ENCODE measurements at places on chromosomes 1 and 21. TPM values are rescaled to one million over a fixed set of nuclear protein-coding genes. Genes with fewer than 3 reads are reported as not detected.
A peak's percentile ranks its signal among the peaks of the same experiment; 100 is the strongest.

Gene F5
- total RNA-seq, result 50.8 TPM

Gene FCGR1A
- not detected for total RNA-seq

Gene ADAR
- 289 TPM for total RNA-seq

Gene OR2T33
- total RNA-seq, result not detected

Gene SRGAP2C
- total RNA-seq, result 26.4 TPM

GRCh38 chr1:110605901-110606656 lies at the start of gene KCNA2:
Gene KCNA2, minus strand, starts transcription at chr1:110606358. Its CDS starts 1,576 bp downstream, at chr1:110604782.
- no peaks in the 10 kb centered on the region for H3K36me3 ChIP-seq
- H3K4me1 ChIP-seq, result peaks cover 17% of the 10 kb centered on the region
- peaks cover 44% of the 10 kb centered on the region for H3K27me3 ChIP-seq
- peak within 1 kb of the TSS; percentile 74 for H3K4me3 ChIP-seq

DNA sequence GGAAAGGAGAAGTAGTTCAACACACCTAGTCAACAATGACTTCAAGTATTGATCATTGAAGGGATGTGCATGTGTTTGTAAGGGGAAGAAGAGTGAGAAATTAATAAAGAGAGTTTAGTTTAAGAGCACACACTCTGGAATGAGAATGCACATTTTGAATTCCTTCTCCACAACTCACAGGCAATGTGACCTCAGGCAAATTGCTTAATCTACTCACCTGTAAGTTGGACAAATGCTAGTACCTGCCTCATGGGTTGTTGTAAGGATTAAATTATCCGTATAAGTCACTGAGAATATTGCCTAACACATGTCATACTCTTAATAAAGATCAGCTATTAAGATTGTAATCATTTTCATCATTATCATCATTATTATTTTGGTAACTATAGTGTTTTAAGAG lies 204.0 kb upstream of the NFIA start:
- peaks cover 7% of the 10 kb centered on the region for H3K27me3 ChIP-seq
- no peak overlapping the region for H3K27ac ChIP-seq
- no peak for DNase-seq
- no peak overlapping the region for H3K4me3 ChIP-seq
- H3K36me3 ChIP-seq, result no peaks in the 10 kb centered on the region

- peak overlapping the region; percentile 68 for H3K27ac ChIP-seq
- peaks cover 7% of the 10 kb centered on the region for H3K36me3 ChIP-seq
- peaks cover 22% of the 10 kb centered on the region for H3K27me3 ChIP-seq
- peaks cover 62% of the 10 kb centered on the region for H3K4me1 ChIP-seq
- peak overlapping the region; percentile 76 for H3K4me3 ChIP-seq
These were observed 448 bp downstream of the G0S2 start for GRCh38 chr1:209675565-209676154.

DNA sequence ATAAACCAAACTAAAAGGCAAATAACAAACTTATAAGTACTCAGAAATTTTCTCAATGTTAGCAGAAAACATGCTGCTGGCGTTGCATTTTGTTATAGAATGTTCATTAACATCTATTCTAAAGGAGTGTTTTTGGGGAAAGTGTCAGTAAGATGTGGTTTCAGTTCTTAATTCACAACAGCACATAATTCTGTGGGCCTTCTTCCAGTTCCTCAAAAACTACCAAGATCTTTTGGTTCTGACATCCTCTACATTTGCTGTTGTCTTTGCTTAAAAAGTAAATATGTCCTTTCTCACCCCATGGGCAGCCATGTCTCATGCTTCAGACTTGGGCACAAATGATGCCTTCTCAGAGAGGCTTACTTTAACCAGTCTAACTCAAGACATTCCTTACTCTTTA lies 152.5 kb downstream of the CDC7 start:
- DNase-seq, result no peak
- H3K36me3 ChIP-seq, result no peaks in the 10 kb centered on the region
- no peaks in the 10 kb centered on the region for H3K27me3 ChIP-seq
- H3K4me3 ChIP-seq, result no peak overlapping the region

GRCh38 chr1:66278260-66279021 lies 255.5 kb upstream of the SGIP1 start:
- peaks cover 89% of the 10 kb centered on the region for H3K4me1 ChIP-seq
- no peaks in the 10 kb centered on the region for H3K36me3 ChIP-seq
- H3K27ac ChIP-seq, result peak overlapping the region; percentile 15
- no peak overlapping the region for H3K4me3 ChIP-seq

- H3K4me1 ChIP-seq, result peaks cover 6% of the 10 kb centered on the region
- H3K27ac ChIP-seq, result peak overlapping the region; percentile 76
- DNase-seq, result peak; percentile 82
- peak overlapping the region; percentile 71 for H3K4me3 ChIP-seq
These were observed 5.9 kb downstream of the BLACAT1 start for GRCh38 chr1:205449750-205450443.

DNA sequence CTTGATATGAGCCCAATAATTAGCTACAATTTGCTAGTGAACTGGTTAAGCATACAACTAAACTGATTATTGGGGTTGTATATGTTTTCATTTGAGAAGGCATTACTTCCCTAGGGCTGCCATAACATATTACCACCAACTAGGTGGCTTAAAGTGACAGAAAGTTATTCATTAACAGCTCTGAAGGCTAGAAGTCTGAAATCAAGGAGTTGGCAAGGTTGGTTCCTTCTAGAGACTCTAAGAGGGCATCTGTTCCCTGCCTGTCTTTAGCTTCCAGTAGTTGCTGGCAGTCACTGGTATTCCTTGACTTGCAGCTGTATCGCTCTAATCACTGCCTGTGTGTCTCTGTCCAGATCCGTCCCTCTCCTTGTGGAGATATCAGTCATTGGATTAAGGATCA lies 86.3 kb downstream of the LHX9 start:
- H3K4me1 ChIP-seq, result no peaks in the 10 kb centered on the region
- H3K27ac ChIP-seq, result no peak overlapping the region
- H3K36me3 ChIP-seq, result peaks cover 1% of the 10 kb centered on the region
- H3K27me3 ChIP-seq, result peaks cover 7% of the 10 kb centered on the region
- DNase-seq, result no peak

DNA sequence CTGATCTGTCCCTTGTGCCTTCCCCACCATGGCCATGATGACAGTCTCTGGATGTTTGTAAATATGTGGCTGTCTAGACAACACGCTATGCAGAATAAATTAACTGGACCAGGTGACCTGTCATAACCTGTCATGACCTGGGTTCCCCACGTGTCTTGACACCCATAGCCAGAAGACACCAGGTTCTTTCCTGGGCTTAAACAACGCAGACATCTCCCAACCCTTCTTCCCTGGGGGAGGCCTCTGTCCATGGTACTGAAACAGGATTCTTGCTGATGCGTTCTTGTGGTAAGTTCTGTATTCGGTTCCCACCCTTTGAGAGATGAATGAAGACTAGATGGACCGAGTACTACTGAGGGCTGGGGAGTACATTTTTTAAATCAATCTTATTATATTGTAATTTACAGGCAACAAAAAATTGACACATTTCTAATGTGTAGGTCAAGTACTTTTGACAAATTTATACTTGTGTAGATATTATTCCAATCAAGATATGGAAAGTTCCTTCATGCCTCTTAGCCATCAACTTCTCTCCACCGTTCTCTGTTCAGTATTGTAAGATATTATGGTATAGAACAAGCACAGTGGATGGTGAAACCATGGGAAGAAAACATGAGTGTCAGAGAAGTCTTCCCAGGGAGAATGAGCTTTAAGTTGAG lies 738.8 kb downstream of the PTPRU start:
- H3K4me1 ChIP-seq, result peaks cover 3% of the 10 kb centered on the region
- no peaks in the 10 kb centered on the region for H3K36me3 ChIP-seq
- no peak overlapping the region for H3K4me3 ChIP-seq
- peaks cover 9% of the 10 kb centered on the region for H3K27me3 ChIP-seq

DNA sequence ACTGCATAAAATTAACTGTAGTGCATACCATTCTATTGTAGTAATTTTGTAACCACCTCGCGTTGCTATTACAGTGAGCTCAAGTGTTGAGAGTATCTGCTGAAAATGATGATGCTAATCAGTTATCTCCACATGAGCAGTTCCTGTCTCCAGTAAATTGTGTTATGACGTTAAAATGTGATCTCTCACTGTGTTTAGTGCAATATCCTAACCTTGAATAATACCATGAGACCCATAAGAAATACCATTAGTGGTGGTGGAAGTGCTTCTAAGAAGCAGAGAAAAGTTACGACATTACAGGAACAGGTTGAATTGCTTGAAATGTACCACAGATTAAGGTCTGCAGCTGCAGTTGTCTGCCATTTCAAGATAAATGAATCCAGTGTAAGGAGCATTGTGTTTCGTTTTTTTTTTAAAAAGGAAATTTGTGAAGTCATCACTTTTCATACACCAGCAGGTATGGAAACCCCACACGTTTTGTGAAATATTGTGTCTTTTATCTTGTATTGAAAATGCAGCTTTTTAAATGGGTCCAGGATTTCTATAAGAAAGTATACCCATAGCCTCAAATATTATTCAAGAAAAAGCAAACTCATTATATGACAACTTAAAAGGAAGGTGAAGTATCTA lies 72.5 kb downstream of the ANGPTL1 start:
- H3K4me3 ChIP-seq, result no peak overlapping the region
- H3K36me3 ChIP-seq, result peaks cover 6% of the 10 kb centered on the region
- no peak overlapping the region for H3K27ac ChIP-seq
- no peaks in the 10 kb centered on the region for H3K27me3 ChIP-seq
- no peaks in the 10 kb centered on the region for H3K4me1 ChIP-seq
- DNase-seq, result no peak

DNA sequence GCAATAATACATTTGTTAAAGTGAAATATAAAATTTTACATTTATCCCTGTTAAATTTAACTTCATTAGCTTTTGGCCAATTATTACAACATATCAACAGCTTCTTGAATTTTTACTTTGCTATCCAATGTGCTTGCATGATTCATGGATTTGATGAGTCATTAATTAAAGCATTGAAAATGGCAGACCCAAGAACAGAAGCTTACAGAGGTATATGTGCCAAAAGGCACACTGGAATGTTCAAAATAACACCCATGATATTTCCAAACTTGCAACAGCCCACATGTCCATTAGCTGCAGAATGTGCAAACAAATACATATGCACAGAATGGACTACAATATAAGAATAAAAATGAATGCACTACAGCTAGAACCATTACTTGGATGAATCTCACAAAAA lies 76.4 kb upstream of the MAN1A2 start:
- no peak for DNase-seq
- no peaks in the 10 kb centered on the region for H3K4me1 ChIP-seq
- no peaks in the 10 kb centered on the region for H3K36me3 ChIP-seq
- H3K27me3 ChIP-seq, result no peaks in the 10 kb centered on the region
- H3K27ac ChIP-seq, result no peak overlapping the region

- peaks cover 12% of the 10 kb centered on the region for H3K4me1 ChIP-seq
- H3K36me3 ChIP-seq, result no peaks in the 10 kb centered on the region
- no peaks in the 10 kb centered on the region for H3K27me3 ChIP-seq
- no peak for DNase-seq
- no peak overlapping the region for H3K27ac ChIP-seq
- H3K4me3 ChIP-seq, result no peak overlapping the region
These were observed 27.7 kb downstream of the UBE4B start for GRCh38 chr1:10060311-10061100.

DNA sequence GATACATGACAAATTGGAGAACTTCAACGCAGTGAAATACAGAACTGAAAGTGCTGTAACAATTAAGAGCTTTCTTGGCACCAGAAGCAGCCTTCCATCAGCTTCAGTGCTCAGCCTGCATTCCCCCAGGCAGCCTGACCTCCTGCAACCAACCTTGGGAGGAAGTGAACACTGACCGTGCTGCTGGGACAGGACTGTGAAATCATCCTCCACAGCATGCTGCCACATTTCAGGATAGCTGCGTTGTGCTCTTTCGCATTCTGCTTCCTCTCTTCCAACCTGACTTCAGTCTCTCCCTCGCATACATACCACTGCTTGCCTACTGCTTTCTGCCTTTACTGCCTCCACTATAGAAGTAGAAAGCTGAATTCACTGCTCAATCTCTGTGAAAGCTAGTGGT lies 388.6 kb downstream of the RWDD3 start:
- H3K4me1 ChIP-seq, result no peaks in the 10 kb centered on the region
- H3K4me3 ChIP-seq, result no peak overlapping the region
- no peaks in the 10 kb centered on the region for H3K36me3 ChIP-seq
- H3K27me3 ChIP-seq, result no peaks in the 10 kb centered on the region
- DNase-seq, result no peak
